ENCODE measurements at places on chromosomes 4 and X.

DNA sequence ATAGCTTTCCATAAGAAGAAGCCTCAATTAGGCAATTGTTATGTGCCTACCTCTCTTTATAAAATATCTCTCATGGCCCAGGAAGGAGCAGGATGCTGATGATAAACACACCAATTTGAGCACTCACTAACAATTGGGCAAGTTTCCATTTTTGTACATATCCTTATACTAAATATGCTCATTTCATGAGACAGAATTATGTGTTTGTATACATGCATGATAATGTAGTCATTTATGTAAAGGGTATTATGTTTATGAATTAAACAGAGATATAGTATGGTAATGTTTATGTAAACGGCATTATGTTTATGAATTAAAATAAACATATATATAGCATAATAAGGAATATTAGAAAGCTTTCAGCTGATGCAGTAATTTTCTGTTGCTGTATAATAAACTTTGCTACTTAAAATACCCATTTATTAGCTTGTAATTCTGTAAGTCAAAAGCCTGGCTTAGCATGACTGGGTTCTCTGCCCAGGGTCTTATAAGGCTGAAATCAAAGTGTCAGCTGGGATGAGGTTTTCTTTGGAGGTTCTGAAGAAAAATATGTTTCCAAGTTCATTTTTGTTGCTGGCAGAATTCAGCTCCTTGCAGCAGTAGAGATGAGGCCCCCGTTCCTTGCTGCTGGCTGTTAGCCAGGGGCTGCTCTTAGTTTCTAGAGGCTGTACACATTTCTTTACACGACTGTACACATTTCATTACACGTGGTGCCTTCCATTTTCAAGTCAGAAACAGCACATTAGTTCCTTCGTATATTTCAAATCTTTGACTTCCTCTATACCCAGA, 89.0 kb downstream of the GLRA2 start:
- DNase-seq, result no peak

- DNase-seq, result peak; percentile 33
Measured at GRCh38 chr4:151641167-151641566, 119.6 kb downstream of the GATB start.

- DNase-seq, result no peak
Measured at GRCh38 chr4:120202222-120202621, 135.6 kb upstream of the MAD2L1 start.

GRCh38 chrX:155009994-155010472, 12.5 kb downstream of the F8 start:
- DNase-seq, result no peak

DNA sequence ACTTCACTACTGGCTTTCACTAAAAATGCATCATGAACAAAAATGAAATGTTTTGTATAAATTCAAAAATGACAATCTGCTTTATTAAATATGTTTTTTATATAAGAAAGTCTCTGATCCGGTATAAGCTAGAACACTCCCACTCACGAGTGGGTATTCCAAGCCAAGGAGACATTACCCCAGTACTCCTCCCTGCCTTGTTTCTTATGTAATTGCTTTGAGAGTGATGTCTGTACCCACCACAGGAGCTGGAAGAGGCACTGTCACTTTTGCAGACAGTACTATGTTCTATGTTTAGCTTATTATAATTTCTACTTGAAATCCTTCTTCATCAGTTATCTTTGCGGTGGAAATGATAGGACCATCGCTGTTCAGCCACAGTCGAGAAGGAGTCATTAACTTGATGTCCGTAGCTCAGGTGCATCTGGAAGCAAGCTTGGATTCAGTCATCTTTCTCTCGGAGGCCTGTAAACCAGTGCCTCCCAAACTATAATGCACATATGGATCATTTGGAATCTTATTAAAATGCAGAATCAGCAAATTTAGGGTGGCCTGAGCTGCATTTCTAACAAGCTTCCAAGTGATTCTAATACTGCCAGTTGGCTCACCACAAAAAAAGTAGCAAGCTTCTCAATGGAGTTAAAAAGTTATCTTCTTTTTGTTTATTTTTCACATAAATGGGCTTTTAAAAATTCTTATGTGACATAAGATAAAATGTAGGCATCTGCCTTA, 396.4 kb downstream of the GRIA2 start:
- no peak for DNase-seq

DNA sequence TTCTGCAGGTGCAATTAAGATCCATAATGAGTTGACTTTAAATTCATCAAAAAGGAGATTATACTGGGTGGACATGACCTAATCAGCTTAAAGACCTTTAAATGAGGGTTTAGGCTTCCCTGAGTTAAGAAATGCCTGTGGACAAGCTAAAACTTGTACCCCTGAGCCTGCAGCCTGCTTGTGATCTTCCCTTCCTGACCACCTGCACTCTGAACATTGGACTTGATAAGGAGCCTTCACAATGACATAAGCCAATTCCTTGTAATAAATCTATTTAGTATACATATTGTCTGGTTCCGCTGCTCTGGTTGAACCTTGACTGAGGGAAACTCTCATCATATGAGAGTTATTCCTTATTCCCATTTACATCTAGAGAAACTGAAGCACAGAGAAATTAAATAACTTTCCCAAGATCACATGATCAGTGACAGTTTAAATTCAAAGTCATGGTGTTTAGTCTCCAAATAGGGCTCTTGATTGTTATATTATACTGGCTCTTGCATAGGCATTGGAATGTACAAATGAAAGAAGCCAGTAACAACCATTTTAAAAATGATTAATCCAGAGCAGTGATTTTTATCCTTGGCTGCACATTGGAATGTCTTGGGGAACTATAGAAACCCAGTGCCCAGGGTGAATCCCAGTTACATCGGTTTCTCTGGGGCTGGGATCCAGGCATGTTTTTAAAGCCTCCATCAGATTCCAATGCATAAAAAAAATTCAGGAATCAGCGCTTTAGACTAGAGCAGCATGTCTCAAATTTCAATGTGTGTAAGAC, 136.1 kb downstream of the MSL3 start:
- no peak for DNase-seq

DNA sequence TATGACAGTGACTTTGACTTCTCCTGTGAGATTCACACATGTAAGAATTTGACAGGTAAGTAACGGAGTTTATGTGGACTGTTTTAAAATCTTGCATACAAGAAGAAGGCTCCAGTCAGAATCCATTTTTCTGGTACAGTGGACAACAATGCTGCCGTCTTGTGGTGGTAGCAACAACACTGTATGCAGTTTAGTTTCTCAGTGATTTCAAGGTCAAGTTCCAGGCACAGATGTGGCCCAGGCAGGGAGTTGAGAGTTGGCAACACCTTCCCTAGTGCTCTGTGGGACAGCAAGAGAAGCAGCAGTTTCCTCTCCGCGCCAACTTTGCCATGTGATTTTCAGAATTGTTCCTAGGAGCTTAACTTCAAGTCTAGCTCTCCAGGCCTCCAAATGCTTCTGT, 56.0 kb upstream of the STPG2 start:
- no peak for DNase-seq

DNA sequence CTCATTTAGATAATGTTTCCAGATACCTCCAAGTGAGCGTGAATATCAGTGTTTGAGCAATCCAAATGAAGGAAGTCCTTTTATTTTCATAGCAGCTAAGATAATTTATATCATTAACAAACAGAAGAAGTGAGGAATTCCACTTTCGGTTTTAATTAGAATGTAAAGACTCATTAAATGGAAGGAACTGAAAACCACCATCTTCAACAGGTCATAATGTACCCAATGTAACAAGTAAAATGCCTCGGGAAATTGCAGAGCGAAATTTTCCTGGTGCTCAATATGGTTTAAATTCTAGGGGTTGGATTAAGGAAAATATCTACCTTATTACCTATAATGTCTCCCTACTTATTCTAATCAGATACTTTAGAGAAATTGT, 33.9 kb upstream of the SLC9A7 start:
- no peak for DNase-seq

GRCh38 chr4:144989306-144989705, 108.7 kb downstream of the ANAPC10 start:
- DNase-seq, result no peak

- DNase-seq, result peak; percentile 39
Measured at GRCh38 chr4:156939139-156939538, 32.5 kb downstream of the PDGFC start.

- no peak for DNase-seq
Measured at GRCh38 chrX:42460706-42461105, 317.3 kb downstream of the PPP1R2C start.

DNA sequence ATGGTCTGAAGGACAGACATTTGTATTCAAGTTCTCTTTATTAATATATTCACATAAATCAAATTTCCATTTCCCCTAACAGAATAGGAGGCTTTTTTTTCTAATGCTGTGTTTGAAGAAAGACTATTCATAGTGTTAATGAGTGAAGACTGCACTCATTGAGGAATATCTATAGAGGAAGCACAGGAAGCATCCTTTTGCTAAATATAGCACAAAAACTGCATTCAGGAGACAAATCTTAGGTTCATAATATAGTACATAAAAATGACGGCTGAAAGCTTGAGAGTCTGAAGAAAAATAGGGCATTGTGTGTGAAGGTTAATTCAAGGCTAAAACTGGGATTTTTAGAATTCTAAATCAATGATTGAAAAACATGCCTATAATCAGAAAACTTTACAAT, 50.4 kb upstream of the ANKRD50 start:
- no peak for DNase-seq

DNA sequence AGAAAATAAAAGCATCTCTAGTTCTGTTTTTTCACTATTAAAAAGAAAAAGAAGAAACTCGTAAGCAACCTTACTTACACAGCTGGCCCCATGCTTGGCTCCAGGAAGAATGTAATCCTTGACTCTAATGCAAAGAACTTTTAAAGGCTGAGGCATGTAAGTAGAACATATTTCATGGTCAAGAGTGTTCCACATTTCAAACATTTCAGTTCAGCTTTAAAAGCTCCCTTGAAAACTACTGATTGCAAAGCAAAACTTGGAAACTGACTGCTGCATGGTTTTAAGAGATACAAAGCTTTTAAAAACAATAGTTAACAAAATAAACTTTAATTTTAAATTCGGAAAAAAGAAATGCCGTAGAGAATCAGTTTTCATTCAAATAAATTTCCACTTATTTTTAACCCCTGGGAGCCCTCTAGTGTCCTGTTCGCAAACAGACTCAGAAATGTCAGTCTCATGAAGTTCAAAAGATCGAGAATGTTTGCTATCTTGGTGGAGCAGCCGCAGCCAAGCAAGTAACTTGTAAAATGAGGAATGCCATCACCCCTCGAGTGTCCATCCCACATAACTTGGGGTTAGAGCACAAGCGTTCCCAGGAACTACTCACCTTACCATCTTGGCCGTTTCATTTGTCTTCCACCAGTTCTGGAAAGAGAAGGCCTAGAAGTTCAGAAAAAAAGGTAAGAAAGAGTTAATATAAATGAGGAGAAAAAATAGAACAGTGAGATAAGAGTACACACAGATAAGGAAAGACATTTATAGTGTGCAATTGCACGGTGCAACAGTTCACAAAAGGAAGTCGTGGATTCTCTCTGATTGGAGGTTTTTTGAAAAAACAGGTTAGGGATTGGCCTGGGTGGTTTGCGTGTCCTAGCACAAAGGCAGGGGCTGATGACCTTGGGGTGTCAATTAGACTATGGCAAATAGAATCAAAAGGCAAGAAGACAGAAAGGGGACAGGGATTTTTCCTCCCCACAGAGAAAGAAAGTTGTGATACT, at the start of gene GASK1B:
GASK1B (minus strand) TSS at position 765 of the 998 bp plus-strand sequence. CDS start 1,650 bp downstream, outside the sequence.
- DNase-seq, result peak; percentile 64

- no peak for DNase-seq
Measured at GRCh38 chrX:38407126-38407525, 54.7 kb downstream of the OTC start.

- no peak for DNase-seq
Measured at GRCh38 chr4:3404546-3404945, 37.2 kb upstream of the HGFAC start.

- DNase-seq, result peak; percentile 85
Measured at GRCh38 chr4:80538276-80538926, 202.9 kb downstream of the CFAP299 start.

DNA sequence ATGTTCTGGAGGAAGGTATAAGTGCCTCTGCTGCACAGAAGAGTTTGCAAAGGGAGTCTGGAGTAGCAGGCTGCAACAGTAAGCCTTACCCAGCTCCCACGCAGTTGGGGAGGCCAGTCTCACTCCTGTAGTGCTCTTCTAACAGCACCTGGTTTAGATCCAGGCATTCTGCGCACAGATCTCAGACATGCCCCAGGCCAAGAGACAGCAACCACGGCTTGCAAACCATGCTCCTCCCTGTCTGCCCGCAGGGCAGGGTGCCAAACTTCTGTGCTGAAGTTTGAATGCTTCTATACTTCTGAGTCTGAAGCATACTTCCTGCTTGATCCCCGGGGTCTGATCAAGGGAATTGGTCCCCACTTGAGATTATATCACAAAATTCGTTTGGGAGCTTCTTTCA, 106.3 kb downstream of the LINC00632 start:
- DNase-seq, result peak; percentile 10

DNA sequence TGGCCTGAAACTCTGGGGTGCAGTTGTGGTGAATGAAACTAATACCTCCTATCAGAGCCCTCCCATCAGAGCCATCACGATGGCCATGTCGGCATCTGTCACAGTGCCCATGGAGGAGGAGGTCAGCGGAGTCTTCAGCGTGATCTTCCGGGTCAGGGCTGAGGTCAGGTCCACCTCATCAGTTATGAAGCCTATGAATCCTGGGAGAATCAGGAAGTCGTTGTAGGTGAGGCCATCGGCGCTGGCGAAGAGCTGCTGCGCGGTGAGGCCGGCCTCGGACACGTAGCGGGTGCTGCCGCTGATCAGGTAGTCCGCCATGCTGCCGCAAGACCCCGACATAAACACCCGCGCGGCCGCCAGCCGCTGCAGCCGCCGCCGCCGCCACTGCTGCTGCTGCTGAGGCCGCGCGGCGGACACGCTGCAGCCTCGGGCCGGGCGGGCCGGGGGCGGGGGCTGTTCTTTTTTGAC, 376.7 kb upstream of the MAOA start:
- DNase-seq, result no peak

- no peak for DNase-seq
Measured at GRCh38 chrX:134462927-134463326, 3.0 kb downstream of the HPRT1 start.

DNA sequence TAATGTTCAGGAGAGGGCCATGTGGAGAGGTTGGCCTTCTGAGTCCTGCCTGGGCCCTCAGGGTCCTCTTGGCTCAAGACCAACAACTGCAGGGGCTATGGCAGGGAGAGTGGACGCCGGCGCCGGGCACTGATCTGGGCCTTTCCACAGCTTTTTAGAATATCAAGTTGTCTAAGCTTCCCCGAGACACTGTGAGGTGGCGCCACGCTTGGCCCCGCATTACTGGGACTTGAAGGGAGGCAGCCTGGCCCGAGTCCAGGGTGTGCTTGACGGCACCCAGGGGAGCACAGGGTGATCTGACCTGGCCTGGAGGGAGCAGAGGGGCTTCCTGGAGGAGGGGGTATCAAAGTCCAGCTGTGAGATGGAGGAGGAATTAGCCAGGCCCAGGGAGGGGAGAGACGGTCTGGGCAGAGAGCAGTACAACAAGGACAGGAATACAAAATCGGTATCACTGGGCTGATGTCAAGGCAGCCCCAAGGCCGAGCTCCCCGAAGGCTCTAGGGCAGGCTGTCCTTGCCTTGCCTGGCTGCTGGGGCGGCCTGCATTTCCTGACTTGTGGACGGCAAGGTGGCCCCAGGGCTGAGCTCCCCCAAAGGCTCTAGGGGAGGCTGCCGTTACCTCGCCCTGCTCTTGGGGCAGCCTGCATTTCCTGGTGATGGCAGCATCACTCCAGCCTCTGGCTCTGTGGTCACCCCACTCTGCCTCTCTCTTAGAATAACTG, 28.1 kb downstream of the ABLIM2 start:
- DNase-seq, result no peak

- no peak for DNase-seq
Measured at GRCh38 chr4:48692897-48693296, 87.2 kb downstream of the FRYL start.
